ENCODE measurements at places on chromosomes 1 and 21.

GRCh38 chr1:52056937-52057231, 789 bp downstream of the BTF3L4 start:
- DNase-seq = no peak

DNA sequence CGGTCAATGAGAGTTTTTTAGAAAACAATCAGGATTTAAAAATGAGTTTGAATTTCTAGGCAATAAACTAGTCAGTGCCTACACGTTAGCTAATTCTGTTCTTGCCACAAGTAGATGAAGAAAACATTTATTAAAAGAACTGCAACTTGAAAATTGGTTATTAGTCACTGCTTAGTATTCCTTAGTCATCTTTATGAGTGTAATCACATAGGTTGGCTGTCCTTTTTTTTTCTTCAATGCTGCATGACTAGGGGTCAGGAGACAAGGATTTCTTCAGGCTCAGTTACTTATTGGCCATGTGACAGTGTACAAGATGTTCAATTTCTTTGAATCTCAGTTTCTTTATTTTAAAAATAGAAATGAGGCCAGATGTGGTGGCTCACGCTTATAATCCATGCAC, 17.1 kb downstream of the SOAT1 start:
- peak; percentile 55 for DNase-seq

GRCh38 chr1:7886405-7886745, 33.5 kb upstream of the UTS2 start:
- DNase-seq = no peak

DNA sequence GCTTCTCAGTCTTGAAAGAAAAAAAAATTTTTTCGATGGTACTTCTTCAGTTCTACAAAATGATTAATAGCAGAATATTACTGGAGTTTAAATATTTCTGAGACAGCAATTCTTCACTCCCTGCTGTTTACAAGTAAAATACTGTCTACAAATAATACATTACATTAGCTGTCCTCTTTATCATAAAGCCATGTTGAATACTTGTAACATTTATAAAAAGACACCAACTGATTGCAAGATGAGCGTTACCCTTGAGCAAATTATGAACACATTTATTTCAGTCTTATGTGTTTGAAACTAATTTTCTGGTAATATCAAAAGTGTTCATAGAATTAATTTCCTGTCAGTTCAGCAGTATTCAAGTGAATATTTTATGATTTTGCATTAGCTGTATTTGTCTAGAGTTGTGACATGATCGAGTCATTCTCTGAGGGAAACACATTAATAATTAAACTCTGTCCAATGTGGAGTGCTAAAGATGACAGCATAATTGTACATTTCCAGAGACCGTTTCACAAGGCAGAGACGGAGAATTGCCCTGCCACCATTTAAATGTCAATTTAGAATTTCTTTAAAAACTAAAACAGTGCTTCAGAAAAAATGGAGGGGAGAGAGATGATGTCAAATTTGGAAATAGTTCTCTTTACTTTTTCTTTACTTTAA, 1359.0 kb upstream of the ADGRL4 start:
- DNase-seq = no peak

DNA sequence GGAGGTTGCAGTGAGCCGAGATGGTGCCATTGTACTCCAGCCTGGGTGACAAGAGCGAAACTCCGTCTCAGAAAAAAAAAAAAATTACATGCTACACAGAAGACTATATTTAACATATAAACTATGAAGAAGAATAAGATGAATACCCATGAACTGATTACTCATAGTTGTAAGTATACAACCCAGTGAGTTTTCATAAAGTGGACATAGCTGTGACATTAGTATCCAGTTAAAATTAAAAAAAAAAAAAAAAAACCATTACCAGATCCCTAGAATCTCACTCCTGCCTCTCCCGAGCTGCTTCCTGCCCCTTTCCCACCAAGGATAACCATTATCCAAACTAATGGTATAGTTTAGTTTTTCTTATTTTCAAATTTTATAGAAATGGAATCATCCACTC, 37.4 kb downstream of the UBE4B start:
- DNase-seq = no peak
